ENCODE measurements at places on chromosomes 4 and X. TPM values are rescaled to one million over a fixed set of nuclear protein-coding genes. Genes with fewer than 3 reads are reported as not detected.

The LDB2 gene
- 0.61 TPM for total RNA-seq

The NMU gene
- total RNA-seq, result not detected

The NSUN7 gene
- total RNA-seq, result not detected

The NIPAL1 gene
- total RNA-seq, result 0.40 TPM

The PHEX gene
- total RNA-seq, result 0.32 TPM

The FGFRL1 gene
- total RNA-seq, result 4.8 TPM

The PTCHD1 gene
- 0.03 TPM for total RNA-seq

The TMEM47 gene
- 0.16 TPM for total RNA-seq

The MTTP gene
- 0.37 TPM for total RNA-seq

DNA sequence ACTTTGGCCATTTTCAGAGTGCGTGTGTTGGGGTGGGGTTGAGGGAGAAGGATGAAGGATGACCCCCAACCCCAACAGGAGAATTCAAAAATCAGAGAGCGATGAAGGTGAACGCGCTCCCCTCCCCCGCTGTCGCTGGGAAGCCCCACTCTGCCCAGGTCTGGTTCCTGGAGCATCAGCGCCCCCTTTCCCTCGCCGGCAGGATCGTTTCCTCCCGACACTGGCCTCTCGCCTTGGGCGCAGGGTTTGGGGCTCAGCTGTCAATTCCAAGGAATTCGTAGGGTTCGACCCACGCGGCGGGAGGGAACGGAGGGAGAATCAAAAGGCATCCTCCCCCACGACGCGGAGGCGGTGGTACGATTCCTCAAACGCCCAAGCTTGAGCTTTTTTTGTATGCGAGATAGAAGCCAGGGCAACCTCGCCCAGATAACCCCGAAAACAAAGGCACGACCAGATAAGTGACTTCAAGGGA lies 1.0 kb upstream of the PDGFRA start:
- peak; percentile 68 for DNase-seq

GRCh38 chr4:182600856-182601255 lies 316.3 kb downstream of the DCTD start:
- no peak for DNase-seq

DNA sequence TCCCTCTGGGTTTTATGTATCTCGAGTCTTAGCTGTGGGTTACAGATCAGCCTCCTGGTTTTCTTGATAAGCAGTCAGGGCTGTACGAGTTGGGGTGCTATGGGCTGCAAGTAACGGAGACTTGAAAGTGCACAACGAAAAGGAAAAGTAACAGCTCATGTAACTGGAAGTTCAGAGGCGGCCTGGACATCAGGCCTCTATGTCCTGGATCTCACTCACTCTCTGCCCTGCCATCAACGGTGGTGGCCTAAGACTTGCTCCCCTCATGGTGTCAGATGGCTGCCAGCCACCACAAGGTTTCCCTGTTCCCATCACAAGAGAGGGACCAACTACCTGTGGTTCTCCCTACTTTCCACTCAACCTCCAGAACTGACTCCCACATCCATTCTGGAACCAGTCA lies 4.8 kb downstream of the PPP2R2C start:
- DNase-seq, result no peak

- DNase-seq, result peak; percentile 47
These were observed 70.8 kb upstream of the HHIP start for GRCh38 chr4:144575181-144575580.

GRCh38 chrX:136115904-136116297 lies 31.4 kb upstream of the FHL1 start:
- DNase-seq, result no peak

DNA sequence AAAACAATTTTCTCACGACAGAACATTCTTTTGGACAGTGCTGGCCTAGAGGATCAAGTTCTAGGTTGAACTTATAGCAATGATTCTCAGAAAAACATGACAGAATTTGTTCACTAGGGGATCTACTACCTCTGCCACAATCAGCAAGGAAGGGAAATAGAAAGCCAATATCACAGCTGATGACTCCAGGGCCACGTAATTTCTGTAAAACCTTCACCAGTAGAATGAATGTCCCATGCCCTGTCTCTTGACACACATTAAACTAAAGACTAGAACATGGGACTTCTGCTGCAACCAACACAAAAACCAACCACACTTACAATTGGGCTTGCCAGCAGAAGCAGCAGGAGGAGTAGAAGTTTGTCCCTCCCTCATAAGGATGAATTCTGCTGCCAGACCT lies 86.0 kb upstream of the NPFFR2 start:
- no peak for DNase-seq

GRCh38 chr4:76879731-76880364 lies 18.1 kb downstream of the SOWAHB start:
- no peak for DNase-seq

GRCh38 chr4:88737307-88737941 lies 39.8 kb upstream of the NAP1L5 start:
- no peak for DNase-seq

GRCh38 chr4:147683188-147683591 lies 773 bp downstream of the PRMT9 start:
- no peak for DNase-seq

DNA sequence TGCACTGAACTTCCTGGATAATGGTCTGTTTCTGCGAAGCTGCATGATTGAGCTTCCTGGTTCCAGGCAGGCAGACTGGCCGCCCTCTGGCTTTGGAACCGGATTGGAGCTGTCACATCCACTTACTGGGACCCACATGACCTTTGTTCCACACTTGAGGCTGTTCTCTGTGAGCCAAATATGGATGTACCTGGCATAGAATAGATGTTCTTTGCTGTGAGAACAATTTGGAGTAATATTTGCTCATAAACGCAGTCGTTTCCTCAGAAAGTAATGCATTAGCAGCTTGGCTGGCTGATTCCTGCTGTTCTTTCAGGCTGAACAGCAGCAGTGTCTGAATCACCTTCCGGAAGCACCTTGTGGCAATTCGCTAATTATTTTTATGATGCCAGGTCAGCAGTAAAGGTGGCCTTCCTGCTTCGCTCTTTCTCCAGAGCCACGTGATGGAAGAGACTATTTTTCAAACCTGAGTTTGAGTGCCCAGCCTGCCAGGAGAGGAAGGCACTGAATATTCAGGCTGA lies 78.1 kb upstream of the BOD1L1 start:
- no peak for DNase-seq

DNA sequence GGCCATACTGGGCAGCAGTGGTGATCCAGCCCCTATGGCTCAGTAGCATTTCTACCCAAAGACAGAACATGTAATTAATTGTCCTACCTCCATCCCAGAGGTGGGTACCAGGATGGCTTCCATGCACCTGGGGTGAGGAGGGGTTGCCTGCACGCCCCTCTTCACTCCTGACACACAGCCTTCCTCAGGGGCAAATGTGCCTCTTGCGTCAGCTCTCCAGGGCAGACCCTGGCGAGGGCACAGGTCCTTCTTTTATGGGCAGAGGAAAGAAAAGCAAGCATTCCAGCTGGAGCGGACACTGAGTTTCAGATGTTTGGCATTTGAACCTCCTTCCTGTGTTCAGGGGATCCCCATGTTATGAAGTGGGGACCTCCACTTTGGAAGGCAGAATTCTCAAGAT lies 95.6 kb downstream of the PHKA2 start:
- DNase-seq, result no peak

DNA sequence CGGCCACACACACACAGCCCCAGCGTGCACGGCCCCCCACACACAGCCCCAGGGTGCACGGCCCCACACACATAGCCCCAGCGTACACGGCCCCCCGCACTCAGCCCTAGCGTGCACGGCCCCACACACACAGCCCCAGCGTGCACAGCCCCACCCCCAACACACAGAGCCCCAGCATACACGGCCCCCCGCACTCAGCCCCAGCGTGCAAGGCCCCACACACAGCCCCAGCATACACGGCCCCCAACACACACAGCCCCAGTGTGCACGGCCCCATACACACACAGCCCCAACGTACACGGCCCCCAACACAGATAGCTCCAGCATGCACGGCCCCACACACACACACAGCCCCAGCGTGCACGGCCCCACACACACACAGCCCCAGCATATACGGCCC lies 17.6 kb downstream of the GAK start:
- no peak for DNase-seq

Measured in SK-MEL-5 (cell line).